Posterior cingulate gyrus (tissue), 11 donors: ENCODE measurements at places on chromosomes 2 and 18.

GRCh38 chr2:240595381-240596079, 9.0 kb downstream of the CAPN10 start:
- no peak for DNase-seq

DNA sequence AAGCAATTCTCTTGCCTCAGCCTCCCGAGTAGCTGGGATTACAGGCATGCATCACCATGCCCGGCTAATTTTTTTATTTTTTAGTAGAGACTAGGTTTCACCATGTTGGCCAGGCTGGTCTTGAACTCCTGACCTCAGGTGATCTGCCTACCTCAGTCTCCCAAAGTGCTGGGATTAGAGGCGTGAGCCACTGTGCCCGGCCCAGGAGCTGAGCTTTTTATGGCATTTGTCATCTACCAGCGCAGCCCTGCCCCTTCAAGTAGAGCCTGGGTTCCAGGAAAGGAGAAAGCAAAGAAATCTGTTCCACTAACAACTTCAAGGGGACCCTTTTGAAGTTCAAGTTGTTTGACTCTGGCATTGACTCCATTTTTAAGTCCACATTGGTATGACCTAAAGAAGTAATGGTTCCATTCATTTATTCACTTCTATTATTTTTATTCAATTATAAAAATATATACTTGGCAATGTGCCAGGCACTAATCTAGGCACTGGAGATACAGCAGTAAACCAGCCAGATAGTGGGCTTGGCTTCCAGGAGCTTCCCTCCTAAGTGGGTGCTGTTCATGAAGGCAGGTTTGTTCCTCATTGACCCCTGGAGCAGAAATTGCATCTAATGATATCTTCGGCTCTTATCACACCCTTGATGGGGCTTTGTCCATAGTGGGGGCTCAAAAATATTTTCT, 8.0 kb upstream of the SFTPB start:
- no peak for DNase-seq

DNA sequence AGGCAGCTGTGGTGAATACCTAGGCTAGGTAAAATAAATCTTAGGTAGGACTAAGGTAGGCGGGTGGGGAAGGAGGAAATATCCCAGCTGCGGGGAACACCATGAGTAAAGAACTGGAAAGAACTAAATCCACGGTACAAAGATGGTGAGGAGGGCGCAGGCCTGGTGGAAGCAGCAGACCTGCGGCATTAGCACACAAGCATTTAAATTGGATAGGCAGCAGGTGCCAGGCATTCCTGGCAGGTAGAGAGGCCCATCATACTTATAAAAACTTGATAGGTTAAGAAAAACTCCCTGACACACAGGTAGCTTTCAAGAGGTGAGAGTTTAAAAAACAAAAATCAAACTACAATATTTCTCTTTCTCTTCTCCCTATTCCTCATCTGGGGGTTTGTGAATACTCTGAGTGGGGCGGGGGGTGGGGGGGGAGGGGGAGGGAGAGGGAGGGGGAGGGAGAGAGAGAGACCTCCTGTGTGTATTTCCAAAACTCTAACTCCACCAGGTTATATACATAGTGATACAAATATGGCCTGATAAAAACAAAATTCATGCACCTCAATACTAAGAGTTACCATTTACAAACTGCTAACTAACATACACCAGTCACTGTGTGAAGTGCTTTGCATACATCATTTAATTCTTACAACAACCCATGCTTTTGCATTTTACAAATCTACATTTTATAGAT, 13.5 kb downstream of the AAK1 start:
- DNase-seq, result no peak

- no peak for DNase-seq
These were observed 58.7 kb downstream of the ASXL2 start for GRCh38 chr2:25819597-25820039.

DNA sequence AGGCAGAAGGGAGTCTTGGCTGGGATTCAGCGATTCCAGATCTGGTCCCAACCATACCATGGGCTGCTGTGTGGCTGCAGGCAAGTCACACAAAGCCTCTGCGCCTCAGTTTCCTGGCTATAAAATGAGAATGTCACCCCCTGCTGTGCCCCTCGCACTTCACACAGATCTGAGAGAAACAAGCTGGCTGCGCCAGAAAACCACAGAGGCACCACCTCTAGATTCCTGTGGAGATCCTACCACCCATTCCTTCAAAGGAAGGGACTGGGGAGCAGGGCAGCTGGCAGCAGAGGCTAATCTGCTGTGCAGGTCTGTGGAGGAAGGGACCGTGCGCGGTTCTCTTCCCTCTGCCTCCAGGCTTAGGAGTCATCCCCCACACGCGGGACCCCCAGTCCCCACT, 19.8 kb downstream of the NEURL3 start:
- no peak for DNase-seq

GRCh38 chr2:219418155-219419011, at the start of gene DES:
DES (plus strand) TSS chr2:219418377; CDS start chr2:219418463, 86 bp downstream.
- no peak for DNase-seq

DNA sequence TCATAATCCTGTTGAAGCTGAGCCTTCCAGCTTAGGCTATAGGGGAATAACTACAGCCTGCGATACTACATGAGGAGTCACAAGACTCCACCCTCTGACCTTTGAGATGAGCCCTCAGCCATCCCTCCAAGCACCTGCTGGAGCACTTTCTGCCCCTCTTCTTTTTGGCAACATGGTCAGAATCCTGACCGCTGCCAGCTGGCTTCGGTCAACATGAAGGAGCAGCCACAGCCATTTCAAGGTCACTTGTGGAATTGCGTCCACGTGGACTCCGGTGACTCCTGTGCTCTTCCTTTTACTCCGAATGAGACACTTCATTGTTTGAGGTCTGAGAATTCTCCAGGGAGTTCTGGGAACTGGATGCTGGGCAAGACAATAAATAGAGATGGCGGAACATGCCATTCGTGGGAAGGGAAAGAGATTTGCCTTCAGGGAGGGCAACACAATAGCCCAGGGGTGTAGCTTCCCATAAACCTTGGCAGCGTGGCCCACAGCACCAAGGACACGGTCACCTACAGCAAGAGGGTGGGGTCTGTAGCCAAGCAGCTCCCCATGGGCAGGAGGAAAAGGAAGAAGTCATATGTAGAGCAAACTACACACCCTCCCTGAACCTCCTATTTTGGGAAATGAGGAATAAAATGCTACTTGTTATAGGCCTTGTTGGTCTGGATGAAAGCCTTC, 73.3 kb upstream of the PPP1CB start:
- DNase-seq, result no peak

GRCh38 chr2:43311276-43311675, 84.9 kb upstream of the ZFP36L2 start:
- no peak for DNase-seq

- DNase-seq, result no peak
These were observed 888.4 kb downstream of the TRIB2 start for GRCh38 chr2:13604951-13605661.
